ENCODE measurements at places on chromosomes 5 and 9.

GRCh38 chr9:113875459-113876150 is 504 bp upstream of the ZNF618 start:
- no peak for DNase-seq

GRCh38 chr9:115494393-115494792 is 376.4 kb upstream of the TNC start:
- DNase-seq, result no peak

- no peak for DNase-seq
Observed at GRCh38 chr9:17488662-17489061, 90.2 kb upstream of the SH3GL2 start.

DNA sequence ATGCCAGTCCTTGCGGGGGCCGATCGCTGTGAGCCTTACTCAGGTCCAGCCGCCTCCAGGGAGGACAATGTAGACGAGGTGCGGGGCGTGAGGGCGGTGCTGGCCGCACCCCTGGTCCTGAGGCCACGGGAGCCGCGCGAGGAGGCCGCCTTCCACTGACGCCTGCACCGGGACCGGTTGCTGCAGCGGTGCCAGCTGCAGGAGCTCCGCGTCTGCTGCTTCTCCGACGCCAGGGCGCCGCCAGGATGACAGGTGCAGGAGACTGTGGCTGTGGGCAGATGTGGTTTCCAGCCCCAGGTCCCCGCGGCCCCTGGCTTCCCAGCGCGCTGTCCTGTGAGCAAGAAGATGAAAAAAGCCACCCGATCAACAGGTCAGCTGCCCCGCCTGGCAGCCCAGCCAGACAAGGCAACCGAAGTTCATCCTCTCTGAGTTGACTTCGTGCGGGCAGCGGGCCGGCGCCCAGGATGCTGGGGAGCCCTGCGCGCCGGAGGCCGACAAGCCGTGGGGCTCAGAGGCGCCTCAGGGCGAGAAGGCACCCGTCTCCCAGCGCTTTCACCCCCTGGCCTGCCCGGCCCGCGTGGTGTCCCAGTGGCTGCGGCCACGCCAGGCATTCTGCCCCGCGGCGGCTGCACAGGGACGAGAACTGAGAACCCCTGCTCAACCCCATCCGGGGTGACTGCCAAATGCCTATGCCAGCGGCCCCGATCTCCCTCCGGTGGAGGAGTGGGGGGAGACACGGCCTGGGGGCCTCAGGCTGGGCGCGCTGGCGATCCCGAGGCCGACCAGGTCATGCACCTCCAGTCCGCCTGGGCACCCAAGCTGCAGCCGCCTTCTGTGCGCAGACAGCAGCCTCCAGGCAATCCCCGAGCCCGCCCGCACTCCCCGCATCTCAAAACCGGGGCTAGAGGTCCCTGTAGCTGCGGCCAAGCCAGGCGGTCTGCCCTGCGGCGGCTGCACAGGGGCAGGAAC is 43.4 kb upstream of the BICD2 start:
- DNase-seq, result peak; percentile 17

DNA sequence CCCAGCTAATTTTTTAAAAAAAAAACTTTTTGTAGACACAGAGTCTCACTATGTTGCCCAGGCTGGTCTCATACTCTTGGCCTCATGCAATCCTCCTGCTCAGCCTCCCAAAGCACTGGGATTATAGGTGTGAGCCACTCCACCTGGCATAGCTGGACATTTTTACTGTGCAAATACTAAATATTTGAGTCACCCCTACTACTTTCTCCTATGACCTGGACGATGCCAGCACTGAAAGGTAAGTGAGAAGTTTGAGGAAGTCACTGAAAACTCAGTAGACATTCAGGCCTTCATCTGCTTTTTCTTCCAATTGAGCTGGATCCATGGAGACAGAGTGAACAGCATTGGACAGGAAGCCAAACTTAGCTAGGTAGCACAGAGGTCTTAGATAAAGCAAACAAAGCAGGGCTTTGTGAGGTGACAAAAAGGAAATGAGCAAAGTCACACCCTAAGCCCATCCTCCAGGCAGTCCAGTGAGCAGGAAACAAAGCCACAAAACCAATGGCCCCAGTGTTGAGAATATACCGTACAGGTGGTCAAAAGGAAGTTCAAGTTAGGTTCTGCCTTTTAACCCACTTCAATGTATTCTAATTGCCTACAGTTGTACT is 192.6 kb upstream of the RASA1 start:
- DNase-seq, result no peak

GRCh38 chr5:56302027-56302426 is 68.9 kb upstream of the ANKRD55 start:
- no peak for DNase-seq

- no peak for DNase-seq
Observed at GRCh38 chr5:138471052-138471361, 5.7 kb downstream of the EGR1 start.

GRCh38 chr9:32525709-32526030 is 326 bp downstream of the RIGI start:
- no peak for DNase-seq

DNA sequence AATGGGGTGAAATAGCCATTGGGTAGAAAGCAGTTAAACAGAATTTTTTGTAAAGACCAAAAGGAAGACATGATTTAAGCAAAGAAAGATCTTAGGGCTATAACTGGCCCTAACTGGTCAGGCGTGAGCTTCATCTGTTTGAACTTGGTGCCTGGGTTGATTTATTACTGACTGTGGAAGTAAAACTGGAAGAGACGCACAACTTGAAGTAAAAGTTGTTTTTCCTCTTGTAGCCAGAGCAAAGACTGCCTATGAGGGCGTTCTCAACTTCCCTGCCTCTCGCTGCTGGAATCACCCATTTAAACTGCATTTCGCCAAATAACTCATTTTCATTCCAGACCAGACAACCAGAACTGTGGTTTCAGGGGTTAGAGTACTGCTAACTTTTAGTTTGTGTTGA is 1.5 kb downstream of the THBS4 start:
- no peak for DNase-seq

DNA sequence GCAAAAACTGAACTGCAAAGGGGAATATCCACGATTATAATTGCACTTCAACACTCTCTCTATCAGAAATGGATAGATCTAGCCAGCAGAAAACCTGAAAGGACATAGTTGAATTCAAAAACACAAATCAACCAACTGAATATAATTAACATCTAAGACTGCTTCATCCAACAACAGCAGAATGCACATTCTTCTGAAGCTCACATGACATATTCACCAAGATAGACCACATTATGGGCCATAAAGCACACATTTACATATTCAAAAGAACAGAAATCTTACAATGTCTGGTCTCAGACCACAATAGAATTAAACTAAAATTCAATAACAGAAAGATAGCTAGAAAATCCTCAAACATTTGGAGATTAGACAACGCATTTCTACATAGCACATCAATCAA is 118.3 kb downstream of the FBXO4 start:
- DNase-seq, result no peak

DNA sequence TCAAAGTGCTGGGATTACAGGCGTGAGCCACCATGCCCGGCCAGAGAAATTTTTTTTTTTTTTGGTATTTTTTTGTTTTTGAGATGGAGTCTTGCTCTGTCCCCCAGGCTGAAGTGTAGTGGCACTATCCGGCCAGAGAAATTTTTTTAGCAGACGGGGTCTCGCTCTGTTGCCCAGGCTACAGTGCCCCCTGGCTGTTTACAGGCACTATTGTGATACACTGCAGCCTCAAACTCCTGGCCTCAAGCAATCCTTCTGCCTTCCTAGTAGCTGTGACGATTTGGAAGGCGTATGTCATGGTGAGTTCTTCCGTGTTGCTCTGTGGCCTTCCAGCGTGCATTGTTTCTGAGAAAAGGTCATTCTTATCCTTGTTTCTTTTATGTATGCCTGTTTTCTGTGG is 47.5 kb downstream of the CNOT6 start:
- DNase-seq, result no peak

GRCh38 chr5:91146905-91147600 is 236.1 kb downstream of the ARRDC3 start:
- DNase-seq, result no peak

DNA sequence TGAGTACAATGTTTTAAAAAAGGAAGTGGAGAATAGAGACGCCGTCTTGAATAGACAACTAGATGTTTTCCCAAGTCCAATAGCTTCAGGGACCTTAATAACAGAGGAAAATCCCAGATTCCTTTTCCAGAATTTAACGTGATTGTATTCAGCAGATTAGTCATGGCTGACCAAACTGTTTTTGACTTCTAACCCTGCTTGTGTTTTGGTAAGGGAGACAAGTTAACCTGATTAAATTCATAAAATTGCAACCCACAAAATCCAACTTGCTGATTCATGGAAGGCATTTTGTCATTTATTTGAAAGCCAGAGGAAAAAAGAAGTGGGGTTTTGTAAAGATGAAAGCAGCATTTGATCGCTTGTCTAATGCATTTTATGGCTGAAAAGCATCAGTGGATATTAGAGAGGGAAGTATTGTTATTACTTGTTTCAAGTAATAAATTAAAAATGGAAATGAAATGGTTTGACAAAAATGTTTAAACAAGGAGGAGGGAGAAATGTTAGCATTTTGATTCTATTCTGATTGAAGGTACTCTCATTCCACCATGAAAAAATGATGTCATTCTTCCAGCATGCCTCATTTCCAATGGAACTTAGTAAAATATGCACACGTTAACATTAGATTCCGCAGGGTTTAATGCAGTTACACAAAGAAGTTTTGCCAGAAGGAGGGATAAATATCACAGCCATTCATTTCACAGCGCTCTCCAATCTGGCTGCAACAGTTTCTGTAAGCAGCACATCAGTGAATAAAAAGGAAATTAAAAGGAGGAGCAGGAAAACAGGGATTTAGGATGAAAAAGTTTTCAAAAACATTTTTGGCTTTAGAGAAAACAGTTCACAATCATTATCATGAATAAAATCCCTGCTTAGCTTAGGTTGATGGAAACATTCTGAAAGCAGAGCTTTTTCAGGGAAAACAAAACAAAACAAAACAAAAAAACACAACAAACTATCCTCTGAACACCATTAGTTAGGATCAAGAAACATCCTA is 314.7 kb downstream of the PRR16 start:
- DNase-seq, result no peak

DNA sequence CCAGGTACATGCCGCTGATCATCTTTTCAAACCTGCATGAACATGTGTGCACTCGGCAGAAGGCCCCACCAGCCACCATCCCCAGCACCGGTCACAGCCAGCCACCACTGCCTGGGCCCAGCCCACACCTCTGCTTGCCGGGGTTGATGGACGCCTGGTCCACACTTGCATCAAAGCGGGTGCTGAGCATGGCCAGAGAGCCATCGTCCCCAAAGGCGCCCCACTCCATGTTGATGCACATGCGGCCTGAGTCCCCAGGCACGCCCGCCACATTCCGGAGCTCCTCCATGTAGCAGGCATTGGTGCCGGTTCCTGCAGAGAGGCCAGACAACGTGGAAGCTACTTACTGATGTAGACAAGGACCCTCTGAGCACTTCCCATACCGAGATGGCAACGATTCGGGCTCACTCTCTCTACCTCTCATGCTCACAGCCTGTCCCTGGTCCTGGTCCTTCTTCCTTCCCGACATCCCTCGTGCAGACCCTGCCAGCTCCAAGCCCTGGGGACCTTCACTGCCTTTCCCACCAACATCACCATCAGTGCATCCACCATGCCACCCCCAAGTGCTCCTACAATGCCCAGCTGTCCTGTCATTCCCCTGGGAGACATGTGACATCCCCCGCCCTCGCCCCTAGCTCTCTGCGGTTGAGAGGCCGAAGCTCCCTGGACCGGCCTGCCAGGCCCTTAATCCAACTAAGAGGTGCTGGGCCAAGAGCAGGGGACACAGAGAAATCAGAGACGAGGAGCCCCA is 17.2 kb downstream of the HK3 start:
- no peak for DNase-seq

DNA sequence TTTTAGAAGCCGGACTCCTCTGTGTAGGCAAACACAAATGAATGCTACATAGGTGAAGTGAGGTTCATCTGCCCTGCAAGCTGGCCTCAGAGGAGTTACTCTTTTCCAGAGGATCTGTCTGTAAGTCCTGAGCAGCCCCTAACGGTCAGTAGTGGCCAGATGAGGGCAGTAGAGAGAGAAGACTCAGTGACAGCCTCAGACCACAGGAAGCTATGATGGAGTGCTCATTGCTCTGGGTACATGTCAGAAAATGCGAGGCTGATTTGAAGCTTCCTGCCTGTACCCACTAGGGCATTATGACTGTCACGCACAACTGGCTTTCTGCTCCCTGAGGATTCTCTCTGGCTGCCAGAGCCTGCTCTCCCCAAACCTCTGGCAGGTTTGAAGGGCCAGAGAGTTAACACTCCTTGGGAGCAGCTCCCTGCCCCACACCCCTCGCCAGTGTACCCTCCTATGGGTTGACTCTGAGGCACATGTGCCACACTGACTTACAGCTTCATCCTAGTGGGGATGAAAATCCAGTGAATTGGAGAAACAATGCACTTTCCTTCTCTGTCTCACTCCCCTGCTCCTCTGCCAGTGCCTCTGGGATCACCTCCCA is 141.5 kb downstream of the GABRG2 start:
- DNase-seq, result no peak

- no peak for DNase-seq
Observed at GRCh38 chr5:66596636-66597182, 516 bp downstream of the MAST4 start.

DNA sequence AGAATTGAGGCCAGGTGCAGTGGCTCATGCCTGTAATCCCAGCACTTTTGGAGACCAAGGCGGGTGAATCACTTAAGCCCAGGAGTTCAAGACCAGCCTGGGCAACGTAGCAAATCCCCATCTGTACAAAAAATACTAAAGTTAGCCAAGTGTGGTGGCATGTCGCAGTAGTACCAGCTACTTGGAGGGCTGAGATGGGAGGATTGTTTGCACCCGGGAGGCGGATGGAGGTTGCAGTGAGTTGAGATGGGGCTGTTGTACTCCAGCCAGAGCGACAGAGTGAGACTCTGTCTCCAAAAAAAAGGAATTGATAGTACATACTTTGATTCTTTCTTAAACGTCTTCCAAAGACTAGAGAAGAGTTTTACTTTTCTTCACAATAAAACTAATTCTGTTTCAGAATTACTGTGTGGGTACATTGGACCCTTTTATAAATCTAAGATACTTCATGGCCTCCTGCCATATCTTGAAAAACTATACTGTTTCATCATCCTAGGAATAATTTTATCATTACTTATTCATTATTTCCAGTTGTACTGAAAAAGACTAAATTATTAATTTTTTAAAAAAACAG is 132.0 kb upstream of the GRHPR start:
- no peak for DNase-seq

GRCh38 chr5:12616093-12616492 is 711.8 kb upstream of the CTNND2 start:
- no peak for DNase-seq

- no peak for DNase-seq
Observed at GRCh38 chr5:169542811-169543210, 40.8 kb upstream of the SPDL1 start.

DNA sequence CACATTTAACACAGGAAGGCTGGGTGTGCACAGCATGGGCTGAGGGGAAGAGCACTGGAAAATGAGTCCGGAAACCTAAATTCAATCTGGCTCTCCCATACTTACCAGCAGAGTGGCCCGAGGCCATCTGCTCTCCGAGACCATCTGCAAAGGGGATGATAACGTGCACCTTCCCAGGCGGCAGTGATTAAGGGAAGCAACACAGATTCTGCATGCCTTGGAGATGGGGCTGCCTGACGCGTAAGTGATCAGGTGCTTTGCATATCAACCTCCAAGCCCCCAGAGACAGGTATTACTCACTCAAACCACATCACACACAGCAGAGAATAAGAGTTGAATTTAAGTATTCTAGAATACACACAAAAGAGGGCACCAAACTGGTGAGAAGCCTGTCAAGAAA is 9.1 kb downstream of the EPB41L4B start:
- no peak for DNase-seq

- DNase-seq, result no peak
Observed at GRCh38 chr5:52356311-52356918, 431.3 kb upstream of the ITGA1 start.
